ENCODE measurements at places on chromosomes 7 and 10. TPM values are rescaled to one million over a fixed set of nuclear protein-coding genes. Genes with fewer than 3 reads are reported as not detected.

SUN1 gene
- 114 TPM for polyA plus RNA-seq

SBDS gene
- polyA plus RNA-seq, result 140 TPM

- no peak for DNase-seq
Measured at GRCh38 chr7:23925088-23925487, 215.1 kb downstream of the STK31 start.

SPDYE8 gene
- polyA plus RNA-seq, result 1.6 TPM

- no peak for DNase-seq
Measured at GRCh38 chr7:14999331-14999730, 96.8 kb upstream of the DGKB start.

HOXA10 gene
- polyA plus RNA-seq, result 0.27 TPM

GRCh38 chr10:293636-294035 is 158.4 kb downstream of the ZMYND11 start:
- DNase-seq, result no peak

DNA sequence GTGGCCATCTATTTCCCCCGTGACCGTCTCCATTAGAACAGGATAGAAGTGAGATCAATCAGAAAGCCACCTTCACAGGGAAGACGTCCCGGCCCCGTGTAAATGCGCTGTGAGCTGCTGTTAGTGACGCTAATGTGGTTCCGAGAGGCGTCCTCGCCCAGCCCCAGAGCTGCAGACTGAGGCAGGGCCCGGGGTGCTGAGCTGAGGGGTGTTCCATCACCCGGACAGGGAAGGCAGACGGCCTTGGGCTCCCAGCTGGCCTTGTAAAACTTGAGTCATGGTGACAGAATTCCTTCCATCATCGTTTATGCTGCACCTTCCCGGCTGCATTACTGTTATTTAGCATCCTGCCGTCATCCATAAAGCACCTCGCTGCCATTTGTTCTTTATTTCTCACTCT is 195.3 kb upstream of the CTBP2 start:
- no peak for DNase-seq

DNA sequence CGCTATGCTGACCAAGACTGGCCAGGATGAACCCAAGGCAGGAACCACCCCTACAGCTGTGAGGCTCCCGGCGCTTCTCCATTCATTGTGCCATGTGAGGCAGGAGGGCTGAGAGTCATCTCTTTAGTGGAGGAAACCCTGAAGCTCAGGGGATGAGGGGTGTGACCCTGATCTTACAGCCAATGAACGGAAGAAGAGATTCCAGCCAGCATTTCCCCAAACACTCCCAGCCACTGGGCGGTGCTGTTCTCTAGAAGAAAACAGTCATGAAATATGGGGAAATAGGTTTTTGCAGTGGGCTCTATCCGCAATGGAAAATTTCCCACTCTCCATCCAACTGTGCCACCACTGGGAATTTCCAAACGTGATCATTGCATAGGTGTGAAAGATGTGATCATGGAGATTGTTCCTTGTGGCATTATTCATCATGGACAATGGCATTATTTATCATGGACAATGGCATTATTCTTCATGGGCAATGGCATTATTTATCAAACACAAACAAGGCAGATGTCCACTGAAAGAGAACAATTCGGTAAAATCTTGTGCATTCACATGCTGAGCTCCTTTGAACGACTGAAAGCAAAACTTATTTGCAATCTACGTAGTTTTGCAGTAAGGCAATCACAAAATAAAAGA is 14.0 kb upstream of the SLC18A2 start:
- DNase-seq, result no peak

GRCh38 chr7:98231493-98232262 is 20.4 kb downstream of the TECPR1 start:
- no peak for DNase-seq

INA gene
- 346 TPM for polyA plus RNA-seq

DNA sequence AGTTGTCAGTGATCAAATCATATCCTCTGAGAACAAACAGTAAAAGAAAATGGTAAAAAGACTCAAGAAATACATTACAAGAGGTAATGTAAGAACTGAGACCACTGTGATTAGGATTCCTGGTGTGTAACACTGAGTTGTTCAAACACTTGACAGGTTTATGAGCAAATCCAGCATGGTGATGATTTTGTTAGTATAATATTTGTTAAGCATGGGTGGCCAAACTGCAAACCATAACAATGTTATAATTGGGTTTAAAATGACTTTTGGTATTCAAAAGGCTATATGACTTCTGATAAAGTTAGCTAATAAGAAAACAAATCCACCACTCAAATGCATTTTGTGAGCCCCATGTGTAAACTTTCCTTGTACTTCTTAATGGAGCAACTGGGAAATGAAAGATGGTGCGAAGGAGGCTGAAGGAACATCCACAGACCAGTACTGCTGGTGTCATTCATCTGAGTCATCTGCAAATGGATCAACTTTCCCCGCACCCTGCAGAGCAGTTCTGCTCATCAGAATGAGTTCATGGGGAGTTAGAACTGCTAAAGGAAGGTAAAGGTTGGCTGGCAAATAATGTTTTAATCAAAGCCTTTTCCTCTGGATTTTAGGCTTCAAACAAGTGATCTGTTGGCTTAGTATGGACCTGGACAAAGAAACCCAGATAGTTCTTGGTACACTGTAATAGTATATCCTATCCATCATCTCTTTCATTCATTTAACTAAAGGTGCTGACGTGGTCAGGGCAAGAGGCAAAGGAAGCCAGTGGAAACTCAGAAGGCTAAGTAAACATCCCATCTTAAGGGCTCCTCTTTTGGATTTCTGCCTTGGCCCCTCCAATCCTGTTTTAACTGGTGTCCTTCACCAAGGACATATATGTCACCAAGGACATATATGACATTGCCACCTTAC is 45.0 kb downstream of the AFAP1L2 start:
- DNase-seq, result no peak

PRPS1L1 gene
- polyA plus RNA-seq, result not detected

GRCh38 chr7:30937416-30937815 is 25.8 kb downstream of the AQP1 start:
- DNase-seq, result no peak

- no peak for DNase-seq
Measured at GRCh38 chr10:31709476-31709875, 219.2 kb downstream of the ARHGAP12 start.

DNA sequence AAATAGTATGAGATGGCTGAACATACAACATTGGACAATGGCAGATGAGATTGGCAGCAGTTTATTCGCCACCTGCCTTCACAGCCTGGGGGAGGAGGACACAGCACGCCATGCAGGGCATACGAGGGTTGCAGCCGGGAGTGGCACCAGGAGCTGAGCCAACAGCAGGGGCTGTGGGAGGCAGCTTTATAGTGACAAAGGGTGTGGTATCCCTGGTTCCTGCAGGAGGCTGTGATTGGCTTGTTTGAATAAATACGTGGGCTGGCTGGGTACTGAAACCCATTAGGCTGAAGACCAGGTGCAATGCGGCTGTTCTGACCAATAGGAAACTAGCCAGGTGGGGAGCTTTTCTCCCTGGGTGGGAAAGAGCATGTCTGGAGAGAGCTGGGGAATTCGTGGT is 68.9 kb upstream of the LEP start:
- DNase-seq, result no peak

- no peak for DNase-seq
Measured at GRCh38 chr7:113521468-113521867, 397.3 kb downstream of the PPP1R3A start.

DNA sequence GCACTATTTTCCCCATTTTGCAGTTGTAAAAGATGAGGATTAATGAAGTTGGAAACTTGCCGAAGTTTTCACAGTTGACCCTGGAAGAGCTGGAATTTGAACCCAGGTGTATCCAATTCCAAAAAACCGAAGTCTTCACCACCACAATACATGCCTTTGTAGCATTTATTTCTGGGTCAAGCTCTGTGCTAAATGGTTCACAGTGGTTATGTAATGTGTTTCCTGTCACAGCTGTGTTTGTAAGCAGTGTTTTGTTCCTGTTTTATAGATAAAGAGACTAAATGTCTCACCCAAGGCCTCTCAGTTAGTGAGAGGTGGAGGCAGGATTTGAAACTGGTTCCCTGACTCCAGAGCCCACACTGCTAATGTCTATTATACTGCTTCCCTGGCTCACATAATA is 17.6 kb downstream of the SFTPA2 start:
- no peak for DNase-seq

AMPH gene
- polyA plus RNA-seq, result 116 TPM

GRCh38 chr7:21305455-21306235 is 122.2 kb upstream of the SP4 start:
- DNase-seq, result no peak

DNA sequence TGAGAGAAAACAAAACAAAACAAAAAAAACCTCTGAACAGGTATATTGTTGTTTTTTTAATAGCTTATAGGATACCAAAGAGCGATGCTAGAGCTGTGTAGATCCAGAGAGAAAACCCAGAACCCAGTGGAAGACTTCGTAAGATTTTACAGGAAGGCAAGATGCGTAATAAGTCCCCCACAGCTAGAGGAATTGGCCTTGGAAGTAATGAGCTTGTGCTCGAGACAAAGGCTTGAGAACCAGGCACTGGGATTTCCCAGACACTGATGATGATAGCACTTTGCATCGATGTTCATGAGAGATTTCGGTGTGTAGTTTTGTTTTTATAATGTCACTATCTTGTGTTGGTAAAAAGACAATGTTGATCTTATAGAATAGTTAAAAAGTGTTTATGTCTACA is 821.5 kb upstream of the IGFBP3 start:
- no peak for DNase-seq

FBXO24 gene
- polyA plus RNA-seq, result 2.6 TPM

DNA sequence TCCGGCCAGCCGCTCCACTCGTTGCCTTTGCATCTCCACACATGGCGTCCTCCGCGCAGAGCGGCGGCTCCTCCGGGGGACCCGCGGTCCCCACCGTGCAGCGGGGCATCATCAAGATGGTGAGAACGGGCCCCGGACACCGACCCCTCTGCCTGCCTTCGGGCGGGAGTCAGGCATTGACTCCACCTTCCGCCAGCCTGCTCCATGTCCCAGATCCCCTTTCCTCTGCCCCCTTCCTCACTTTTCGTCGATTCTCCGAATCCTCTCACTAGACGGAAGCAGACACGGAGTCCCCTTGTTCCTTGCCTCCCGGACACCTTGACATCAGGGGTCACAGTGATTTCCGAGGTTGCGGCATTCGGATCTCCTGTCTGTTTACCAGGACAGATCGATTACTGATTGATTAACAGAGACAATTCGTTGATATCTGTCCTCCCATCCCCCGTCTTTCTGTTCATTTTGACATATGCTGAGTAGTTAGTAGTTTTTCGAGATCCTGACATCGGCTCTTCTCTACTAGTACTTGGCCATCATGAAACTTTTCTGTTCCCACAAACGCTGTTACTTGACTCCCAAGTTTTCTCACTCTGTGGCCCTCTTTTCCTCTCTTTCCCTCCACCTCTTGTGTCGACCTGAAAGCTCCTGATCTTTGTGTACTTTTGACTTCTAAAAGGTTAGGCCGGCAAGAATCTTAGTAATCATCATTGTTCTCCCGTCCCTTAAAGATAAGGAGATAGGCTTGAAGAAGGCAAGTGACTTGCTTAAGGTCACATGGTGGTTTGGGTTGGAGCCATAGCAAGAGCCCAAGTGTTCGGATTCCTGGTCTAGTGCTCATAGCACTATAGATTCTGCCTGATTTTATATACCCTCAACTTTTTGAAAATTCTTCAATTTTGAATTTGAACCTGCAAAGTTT is 597 bp downstream of the SND1 start:
- DNase-seq, result no peak

DNA sequence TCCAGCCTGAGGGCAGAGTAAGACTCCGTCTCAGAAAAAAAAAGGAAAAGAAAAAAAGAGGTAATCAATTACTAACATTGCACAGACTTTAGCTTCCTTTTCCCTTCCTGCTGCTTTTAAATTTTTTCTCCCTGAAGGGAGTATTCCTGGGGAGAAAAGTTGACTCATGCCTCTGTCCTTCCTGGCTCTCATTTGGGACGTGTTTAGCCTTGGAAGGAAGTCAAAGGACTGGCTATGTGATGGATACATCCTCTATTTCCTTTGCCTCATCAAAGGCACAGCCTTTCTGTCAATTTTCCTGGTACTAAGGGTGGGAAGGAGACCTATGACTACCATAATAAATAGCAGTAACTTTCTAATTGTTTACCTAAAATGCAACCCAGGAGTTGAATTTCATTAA is 77.6 kb downstream of the ITGA8 start:
- no peak for DNase-seq

DNA sequence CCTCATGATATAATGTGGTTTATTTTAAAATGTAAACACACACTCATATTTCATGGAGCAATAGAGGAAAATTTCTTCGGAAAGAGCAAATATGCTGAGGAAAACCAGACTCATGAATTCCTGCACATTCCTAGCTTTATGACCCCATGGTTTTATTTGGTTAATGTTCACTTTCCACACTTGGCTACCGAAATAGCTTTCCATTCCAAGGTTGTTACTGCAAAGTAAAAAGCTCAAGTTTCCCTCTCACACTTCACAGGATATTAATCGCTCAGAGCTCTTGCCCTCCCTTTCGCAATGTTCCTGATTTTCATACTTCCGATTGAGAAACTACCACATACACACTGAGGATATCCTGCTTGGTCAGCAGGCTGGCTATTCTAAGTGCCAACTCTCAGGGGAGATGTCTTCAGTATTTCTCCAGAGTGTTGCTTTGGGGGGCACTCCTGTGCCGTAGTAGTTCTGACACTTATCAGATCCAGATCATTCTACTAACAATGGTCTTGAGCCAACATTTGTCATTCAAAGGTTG is 77.5 kb upstream of the STEAP1B start:
- DNase-seq, result no peak

BAIAP2L1 gene
- polyA plus RNA-seq, result 2.3 TPM

GRCh38 chr7:37714606-37715005 is 31.0 kb downstream of the GPR141 start:
- no peak for DNase-seq

- no peak for DNase-seq
Measured at GRCh38 chr10:84337199-84337598, 8.8 kb downstream of the CCSER2 start.

DNA sequence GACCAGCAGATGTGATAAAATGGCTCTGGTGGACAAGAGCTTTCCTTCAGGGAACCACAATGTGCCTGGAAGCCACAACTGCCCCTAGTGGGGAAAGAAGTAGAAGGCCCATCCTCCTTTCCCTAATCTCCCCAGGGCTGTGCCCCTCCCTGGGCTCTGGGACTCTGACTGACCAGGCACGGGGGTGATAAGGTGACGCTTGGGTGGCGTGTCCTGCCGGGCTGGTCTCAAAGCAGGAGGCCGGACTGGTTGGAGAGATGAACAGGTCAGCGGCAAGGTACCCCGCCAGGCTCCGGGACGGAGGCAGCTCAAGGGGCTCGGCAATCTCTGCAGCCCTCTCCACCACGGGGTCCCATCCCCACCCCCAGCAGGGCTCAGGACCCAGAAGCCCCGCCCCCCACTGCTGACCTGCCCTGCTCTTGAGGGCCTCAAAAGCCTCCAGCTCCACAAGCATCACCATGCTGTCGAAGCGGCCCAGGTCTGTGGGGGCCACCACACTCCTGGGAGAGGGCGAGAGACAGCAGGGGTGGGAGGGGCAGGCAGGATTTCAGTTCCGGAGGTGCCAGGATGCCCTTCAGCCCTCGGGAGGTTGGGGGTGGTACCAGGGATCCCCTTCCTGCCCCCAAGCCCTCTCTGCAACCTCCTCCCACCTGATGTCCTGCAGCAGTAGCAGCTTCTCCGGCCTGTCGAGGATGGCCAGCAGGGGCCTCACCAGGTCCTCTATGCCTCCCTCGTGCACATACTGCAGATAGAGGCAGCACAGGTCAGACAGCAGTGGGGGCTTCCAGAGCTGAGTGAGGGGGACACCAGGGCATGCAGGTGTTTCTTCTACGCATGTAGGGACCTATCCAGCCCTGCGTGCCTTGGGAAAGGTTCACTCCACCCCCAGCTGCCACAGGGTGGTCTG is 12.2 kb downstream of the LZTS2 start:
- DNase-seq, result no peak

Data from spinal cord (tissue), 10 donors.